ENCODE measurements at places on chromosomes 7 and 10.

- no peak for DNase-seq
Measured at GRCh38 chr10:85537561-85537960, 829.0 kb downstream of the GRID1 start.

- no peak for DNase-seq
Measured at GRCh38 chr10:4488904-4489303, 337.1 kb upstream of the AKR1E2 start.

GRCh38 chr7:97081521-97082300 is 35.8 kb upstream of the SDHAF3 start:
- no peak for DNase-seq

DNA sequence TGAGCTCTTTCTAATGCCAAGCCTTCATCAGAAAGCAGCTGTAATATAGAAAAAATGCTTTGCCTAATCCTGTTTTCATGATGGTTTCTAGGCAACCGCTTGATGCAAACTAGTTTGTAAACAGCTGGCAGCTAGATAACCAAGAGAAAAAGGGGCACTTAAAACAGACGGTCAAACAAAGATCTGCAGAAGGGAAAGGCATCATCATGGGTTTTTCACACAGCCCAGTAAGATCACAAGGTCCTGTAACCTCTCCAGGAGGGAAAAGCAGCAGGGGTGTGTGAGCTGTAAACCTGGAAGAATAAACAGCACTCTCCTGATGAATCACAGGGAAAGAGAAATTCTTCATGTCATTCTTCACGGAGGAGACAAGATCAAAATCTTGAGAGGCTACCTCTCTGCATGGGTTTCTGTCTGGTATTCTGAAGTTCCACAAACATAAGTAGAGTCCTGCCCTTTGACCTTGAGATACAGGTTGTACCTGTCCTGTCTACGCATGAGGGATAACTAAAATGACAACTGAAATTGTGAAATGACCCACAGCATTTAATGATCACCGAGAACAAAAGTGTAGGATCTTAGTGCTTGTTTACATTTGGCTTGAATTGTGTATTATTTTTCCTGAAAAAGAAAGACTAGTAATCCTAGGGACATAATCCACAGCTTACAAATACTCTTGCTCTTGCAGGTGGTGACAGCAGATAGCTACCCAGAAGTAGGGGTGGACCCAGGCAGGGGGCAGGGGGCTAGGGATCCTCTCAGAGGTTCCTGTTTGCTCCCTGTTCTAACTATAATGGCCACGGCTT is 48.0 kb downstream of the CREB3L2 start:
- DNase-seq = no peak

DNA sequence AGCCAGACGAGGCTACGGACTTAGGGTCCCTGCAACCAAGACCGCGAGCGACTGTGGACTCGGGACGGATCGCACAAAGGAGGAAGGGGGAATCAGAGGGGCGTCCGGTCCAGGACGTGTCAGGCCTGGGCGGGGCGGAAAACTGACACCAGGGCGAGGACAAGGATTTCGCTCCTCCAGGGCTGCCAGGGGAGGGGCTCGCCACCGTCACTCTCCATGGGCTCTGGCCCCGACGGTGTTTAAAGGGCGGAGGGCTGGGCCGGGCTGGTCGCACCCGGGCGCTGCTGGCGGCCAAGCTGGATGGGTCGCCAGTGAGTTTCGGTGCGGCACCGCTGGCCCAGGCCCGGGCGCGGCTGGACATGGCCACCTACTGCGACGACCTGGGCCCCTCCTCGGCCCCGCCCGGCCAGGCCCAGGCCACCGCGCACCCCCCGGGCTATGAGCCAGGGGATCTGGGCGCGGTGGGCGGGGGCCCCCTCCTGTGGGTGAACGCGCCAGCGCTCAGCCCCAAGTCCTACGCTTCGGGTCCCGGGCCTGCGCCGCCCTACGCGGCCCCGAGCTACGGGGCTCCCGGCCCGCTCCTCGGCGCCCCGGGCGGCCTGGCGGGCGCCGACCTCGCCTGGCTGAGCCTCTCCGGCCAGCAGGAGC is at the start of gene FOXI2:
Gene FOXI2 (plus strand): TSS at position 271 of the 648 bp plus-strand sequence. CDS start 89 bp downstream, at position 360.
- DNase-seq = no peak

- DNase-seq = no peak
Measured at GRCh38 chr7:21944616-21945453, 864 bp downstream of the CDCA7L start.

- no peak for DNase-seq
Measured at GRCh38 chr10:71795248-71795647, 21.9 kb upstream of the VSIR start.

GRCh38 chr7:31991846-31992245 is 78.4 kb downstream of the PDE1C start:
- DNase-seq = no peak

DNA sequence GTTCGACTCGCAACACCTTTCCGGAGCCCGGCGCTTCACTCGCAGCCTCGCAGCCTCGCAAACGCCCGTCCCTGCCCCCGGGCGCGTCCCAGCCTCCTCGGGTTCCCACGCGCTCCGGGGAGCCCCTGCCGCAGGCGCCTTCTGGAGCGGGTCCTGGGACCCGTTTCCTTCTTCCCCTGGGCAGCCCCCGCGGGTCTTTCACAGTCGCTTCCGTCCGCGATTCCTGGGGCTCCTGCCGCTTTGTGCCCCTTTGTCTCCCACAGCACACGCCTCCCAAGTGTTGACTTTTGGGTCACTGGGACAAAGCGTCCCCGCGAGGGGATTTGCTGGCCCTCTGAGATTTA is 140.7 kb downstream of the DYNC2I1 start:
- DNase-seq = no peak

GRCh38 chr7:108985037-108985436 is 415.4 kb downstream of the DNAJB9 start:
- no peak for DNase-seq

DNA sequence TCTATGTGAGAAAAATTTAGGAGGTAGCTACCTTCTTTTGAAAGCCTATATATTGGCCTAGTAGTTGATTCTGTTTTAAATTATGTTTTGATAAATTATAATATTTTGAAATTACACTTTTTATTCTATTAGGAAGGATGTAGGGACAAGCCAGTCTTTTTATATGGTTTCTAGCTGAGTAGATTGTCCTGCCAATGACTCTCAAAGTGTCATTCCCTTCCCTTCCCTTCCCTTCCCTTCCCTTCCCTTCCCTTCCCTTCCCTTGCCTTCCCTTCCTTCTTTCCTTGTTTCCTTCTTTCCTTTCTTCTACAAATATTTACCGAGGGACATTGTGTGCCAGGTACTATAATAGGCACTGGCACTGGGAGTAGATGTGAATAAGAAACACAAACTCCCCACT is 99.7 kb upstream of the HDAC9 start:
- no peak for DNase-seq

DNA sequence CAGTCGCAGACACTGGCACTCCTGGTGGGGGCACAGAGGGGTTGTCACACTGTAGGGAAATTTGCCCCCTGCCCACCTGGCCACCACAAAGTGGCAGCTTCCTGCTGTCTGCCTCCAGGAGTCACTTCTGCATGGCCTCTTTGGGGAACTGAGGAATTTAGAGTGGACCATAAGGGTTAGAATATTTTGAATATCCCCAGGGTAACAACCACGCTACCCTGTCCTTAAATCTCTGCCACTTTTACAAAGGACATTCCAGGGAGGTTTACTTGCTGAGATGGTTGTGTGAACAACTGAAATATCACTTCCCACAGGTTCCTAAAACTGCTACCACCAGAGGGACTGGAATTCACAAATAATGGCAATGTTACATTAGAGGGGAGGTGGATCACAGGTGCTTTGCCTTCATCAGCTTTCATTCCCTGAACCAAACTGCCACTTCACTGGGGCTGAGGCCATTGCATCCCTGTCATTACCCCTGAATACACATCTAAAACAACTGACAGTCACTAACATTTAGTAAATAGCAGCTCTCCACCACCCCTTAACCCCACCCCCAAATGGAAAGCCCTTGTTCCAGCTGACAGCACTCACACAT is 88.1 kb upstream of the IFRD1 start:
- no peak for DNase-seq

GRCh38 chr10:132593900-132594876 is 56.6 kb downstream of the INPP5A start:
- no peak for DNase-seq

DNA sequence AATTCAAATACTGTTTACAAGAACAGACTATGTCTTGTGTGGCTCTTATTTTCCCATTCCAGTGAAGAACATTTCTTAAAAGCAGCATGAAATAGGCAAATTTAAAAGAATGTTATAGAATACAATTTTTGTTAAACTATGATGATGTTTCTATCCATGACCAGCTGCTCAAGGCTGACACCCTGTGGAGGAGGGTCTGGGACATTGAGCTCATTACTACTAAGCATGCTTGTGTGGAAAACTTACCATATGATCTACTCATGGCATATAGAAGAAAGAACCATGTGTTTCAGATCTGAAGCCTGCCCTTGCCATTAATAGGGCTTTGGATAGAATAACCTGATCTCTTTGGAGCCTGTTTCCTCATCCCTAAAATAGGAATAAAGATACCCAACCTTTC is 125.0 kb downstream of the FOXP2 start:
- no peak for DNase-seq

Measured in osteocyte (in vitro differentiated cells).